Skeletal muscle cell (primary cell): ENCODE measurements at places on chromosomes 5 and 9.

DNA sequence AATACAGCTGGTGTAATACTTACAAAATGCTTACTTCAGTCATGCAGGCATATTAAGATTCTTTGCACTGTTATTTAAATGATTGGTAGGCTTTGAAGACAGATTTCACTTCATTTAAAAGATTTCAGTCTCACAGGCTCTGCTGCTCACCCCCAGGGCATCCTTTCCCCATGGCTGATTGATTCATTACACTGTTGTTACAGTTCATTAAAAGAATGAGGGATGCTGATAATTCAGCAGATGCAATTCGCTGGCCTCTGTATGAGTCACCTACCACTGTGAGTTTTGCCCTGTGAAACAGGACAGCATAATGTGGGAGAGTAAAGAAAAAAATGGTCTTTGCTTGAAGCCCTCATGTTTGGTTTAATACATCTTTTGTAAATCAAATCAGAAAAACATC, 246.9 kb downstream of the CYLC2 start:
- no peak for DNase-seq

- no peak for DNase-seq
Observed at GRCh38 chr9:312596-313320, 98.1 kb downstream of the DOCK8 start.

DNA sequence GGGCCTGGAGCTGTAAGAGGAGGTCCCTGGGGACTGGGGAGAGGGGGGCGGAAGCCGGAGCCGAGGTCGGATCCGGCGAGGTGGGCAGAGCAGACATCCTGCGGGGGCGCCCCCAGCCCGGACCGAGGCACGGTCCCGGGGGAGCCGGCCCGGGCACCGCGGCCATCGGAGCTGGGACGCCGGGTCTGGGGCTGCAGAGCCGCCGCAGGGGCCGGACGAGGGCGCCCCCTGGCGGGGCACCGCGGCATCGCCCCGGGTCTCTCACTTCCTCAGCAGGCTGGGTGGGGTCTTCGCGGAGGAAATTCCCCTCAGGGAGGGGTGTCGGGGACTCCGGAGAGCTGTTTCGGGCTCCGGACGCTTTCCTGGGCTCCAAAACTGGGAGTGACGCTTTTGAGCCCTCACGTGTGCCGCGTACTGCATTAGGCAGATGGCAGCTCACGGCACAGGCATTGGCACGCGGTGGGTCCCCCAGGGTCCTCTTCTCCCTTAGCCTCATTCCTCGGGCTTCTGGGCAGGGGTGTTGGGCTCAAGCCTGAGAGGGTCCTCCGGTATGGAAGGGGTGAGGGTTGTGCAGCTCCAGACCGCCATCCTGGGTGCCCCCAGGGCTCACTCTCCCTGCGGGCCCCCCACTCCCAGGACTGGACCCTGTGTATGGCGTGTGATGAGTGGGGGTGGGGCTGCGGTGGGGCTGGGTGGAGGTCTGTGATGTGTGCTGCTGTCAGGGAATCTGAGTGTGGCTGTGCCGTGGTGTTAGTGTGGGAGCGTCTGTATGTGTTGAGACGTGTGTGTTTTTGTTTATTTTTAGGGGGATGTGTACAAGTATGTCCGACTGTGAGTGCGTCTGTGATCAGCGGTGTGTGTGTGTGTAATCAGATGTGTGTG, 29.6 kb downstream of the LHX2 start:
- DNase-seq, result no peak

DNA sequence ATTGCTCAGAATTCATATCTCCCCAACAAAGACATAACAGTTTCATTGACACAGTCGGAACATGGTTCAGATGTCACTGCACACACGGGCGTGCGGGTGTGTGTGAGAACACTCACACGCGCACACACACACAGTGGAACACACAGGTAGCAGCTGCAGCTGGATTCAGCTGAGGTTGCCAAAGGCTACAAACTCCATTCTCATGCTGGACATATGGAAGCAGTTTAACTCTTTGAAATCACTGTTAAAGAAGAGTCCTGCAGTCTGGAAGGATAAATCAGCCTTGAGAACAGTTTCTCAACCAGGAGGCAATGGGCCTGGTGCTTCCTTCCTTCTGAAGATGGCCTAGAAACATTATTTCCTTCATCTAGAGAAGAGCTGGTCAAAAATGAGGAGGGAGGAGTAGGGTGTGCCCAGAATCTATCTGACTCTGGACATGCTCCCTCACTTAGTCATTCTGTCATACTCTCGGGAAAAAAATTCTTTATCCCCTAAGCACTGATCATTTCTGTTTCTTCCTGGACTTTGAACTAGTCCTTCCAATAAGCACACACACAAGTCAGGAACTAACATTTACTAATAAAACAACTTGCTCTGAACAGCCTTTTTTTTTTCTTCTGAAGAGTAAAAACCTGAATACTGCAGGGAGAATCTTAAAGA, 160.6 kb downstream of the ZDHHC21 start:
- no peak for DNase-seq

DNA sequence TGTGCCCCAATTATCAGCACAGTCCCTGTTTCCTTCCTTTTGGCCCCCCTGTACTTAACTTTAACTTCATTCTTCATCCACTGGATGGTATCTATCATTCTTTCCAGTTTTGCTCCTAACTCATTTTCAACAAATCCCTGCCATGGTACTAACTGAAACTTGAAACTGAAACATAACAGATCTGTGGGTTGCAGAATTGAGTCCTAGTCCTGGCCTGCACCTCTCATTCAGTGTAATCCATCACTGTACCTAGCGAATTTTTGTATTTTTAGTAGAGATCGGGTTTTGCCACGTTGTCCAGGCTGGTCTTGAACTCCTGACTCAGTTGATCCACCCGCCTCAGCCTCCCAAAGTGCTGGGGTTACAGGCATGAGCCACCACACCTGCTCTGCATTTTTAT, 15.3 kb upstream of the PIK3R1 start:
- no peak for DNase-seq

DNA sequence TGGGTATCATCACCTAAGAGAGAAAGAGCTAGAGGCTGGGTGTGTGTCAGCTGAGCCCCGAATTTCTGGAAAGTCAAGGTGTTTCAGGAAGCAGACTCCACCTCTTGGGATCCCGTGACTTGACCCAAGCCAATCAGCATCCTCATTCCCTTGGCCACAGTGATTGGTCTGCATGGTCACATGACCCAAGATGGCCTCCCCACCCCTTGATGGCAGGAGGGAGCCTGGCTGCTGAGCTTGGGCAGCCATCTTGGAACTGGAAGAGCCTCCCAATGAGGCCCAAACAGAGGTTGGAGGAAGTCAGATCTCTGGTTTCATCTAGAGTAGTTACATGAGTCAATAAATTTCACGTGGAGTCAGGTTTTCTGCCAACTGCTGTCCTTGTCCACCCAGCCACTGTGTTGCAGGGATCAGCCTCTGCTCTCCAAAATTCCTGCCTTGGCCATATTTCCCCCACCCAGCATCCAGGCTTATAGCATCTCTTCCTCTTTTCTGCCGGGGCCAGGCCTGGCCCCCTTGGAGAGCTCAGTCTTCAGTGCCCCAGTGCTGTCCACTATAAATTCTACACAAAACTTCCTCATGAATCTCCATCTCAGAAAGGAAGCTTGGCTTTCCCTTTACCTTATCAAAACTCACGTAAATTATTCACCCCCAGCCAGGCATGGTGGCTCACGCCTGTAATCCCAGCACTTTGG, 17.2 kb upstream of the SUSD3 start:
- DNase-seq, result no peak

DNA sequence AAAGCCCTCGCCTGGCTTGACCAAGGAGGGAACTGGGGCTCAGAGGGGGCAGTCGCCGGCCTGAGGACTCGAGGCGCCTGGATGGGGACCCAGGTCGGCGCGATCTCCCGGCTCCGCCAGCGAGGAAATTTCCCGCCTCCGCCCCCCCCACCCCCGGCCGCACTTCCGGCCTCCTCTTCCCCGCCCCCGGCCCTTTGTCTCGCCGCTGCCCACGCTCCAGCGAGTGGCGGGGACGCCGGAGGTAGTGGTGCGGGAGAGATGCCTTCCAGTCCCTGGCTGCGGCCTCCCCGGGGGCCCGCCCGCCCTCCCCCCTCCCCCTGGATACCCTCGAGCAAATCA, 448 bp upstream of the GPRIN1 start:
- no peak for DNase-seq

- no peak for DNase-seq
Observed at GRCh38 chr9:127694890-127695720, 11.7 kb upstream of the CFAP157 start.
